ENCODE measurements at places on chromosomes 2 and 18. TPM values are rescaled to one million over a fixed set of nuclear protein-coding genes. Genes with fewer than 3 reads are reported as not detected.

The INO80B gene
- 23.1 TPM for total RNA-seq

The ARHGEF4 gene
- total RNA-seq: 5.5 TPM

The CNTNAP5 gene
- 0.12 TPM for total RNA-seq

The NGEF gene
- total RNA-seq: 2.1 TPM

The ALPG gene
- total RNA-seq: not detected

The RAX gene
- not detected for total RNA-seq

Data from hair follicle dermal papilla cell (primary cell).